ENCODE measurements at places on chromosomes 5 and 9.
A peak's percentile ranks its signal among the peaks of the same experiment; 100 is the strongest.

DNA sequence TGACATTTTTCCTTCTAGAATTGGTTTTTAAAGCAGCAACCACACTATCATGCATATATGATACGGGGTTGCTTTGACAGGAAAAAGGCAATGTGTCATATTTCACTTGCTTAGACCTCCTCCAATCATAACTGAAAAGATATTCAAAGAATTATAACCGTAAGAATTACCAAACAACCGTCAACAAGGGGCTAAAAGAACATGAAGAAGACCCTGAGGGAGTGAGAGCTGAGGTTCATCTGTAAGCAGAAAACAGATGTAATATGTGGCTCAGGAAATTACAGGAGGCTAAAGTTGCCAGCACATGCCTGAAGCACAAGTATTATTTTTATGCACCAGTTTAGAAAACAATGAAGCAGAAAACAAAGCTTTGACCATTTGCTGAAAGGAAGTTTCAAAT lies 78.9 kb downstream of the APBA1 start:
- no peak for DNase-seq

GRCh38 chr9:100426189-100426529 lies 784 bp upstream of the MSANTD3 start:
- DNase-seq = no peak

DNA sequence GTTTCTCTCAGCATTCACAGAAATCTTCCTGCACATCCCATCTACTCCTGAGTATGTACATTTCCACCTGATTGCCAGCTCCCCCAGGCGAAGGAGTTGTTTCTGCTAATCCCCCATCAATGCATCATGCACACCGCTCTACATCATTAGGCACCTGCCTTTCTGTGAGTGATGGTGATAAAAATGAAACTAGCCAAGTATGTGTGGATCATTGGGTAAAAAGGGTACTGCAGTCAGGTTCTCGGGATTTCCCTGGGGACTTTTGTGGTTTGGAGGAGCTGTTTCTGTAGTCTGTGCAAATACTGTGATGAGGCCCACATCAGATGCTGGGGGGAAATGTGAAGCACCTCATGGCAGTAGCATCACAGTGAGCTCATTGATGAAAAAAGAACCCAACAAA lies 30.4 kb downstream of the CAMK4 start:
- no peak for DNase-seq

- no peak for DNase-seq
These were observed 19.6 kb downstream of the UGCG start for GRCh38 chr9:111916234-111916645.

GRCh38 chr5:143319437-143320227 lies 83.9 kb downstream of the NR3C1 start:
- DNase-seq = no peak

- DNase-seq = no peak
These were observed 16.5 kb upstream of the SPARC start for GRCh38 chr5:151703227-151703626.

DNA sequence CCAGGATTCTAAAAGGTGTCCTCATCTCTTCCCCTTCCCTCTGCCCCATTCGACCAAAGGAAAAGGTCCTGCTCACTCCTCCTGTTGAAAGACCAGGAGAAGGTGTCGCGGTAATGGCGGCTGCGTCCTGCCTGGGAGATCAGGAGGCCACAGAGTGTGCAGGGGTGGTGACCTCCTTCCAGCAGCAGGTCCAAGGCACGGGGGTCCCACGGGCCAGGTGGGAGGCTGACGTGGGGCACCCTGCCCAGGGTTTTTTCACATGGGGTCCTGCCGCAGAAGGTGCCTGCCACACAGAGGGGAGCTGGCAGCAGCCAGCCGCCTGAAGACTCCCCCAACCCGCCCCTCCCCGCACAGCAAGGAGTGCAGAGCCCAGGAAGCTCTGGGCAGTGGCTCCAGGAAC lies 22.2 kb upstream of the ADAMTS2 start:
- no peak for DNase-seq

DNA sequence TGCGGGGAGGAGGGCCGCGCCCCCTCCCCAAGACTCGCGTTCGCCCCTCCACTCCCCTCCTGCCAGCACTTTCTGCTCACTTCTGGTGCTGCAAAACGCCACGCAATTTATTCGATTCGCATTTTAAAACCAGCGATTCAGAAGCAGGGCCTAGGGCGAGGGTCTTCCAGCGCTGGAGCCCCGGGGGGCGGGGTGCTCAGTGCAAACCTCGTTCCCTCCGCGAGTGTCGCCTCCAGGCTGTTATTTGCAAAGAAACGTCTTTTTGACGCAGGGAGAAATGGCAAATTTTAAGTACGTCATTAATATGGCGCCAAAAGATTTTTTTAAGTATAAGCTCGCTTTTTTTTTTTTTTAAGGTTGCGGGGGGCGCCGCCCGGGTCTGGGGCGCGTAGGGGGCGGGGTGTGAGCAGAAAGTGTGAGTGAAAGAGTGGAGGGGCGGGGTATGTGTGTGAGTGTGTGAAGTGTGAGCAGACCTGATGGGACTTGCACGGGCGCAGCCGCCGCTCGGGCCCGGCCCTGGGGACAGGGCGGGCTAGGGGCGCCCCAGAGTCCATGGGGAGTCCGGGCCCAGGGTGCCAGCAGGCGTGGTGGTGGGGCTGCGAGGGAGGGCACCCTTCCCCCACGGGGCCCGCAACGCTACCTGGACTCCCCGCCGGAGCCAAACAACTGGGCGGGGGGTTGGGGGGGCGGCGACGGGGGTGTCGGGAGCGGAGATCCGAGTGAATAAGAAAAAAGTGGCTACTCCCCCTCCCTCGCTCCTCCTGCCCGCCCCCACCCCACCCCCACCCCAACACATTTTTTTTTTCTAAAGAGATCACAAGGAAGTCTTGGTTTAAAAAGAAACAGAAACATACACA lies at the start of gene JADE2:
TSS of gene JADE2 (plus strand) at position 845 of the 857 bp plus-strand sequence. CDS start 10,188 bp downstream, outside the sequence.
- peak; percentile 83 for DNase-seq

DNA sequence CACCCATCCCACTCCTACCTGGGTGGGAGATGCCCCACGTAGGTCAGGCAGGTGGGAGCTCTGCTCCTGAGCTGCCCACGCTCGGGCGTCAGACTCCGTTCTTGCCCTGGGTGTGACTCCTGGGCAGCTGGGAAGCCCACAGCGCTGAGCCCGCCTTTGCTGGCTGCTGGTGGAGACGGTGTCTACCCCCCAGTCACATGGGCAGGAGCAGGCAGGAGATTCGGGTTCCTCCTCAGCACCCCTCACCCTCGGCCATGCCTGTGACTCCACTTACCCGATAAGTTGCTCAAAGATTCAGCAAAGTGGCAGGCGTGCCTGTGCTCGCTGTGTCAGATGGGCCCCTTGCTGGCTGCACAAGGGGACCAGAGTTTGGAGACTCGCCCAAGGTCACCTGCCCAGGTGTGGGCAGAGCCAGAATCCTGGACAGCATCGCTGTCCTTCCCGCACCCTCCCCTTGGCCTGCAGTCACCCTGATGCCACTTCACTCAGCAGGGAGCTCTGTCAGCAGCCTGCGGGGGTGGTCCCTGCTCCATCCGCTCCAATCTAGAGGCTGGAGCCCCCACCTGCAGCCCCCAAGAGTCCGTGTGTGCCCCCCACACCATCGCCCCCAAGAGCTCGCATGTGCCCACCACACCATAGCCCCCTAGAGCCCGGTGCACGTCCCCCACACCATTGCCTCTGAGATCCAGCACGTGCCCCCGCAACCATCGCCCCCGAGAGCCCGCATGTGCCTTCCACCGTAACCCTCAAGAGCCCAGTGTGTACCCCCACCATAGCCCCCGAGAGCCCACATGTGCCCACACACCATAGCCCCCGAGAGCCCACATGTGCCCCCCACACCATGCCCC lies 4.2 kb downstream of the LCN1 start:
- DNase-seq = no peak

DNA sequence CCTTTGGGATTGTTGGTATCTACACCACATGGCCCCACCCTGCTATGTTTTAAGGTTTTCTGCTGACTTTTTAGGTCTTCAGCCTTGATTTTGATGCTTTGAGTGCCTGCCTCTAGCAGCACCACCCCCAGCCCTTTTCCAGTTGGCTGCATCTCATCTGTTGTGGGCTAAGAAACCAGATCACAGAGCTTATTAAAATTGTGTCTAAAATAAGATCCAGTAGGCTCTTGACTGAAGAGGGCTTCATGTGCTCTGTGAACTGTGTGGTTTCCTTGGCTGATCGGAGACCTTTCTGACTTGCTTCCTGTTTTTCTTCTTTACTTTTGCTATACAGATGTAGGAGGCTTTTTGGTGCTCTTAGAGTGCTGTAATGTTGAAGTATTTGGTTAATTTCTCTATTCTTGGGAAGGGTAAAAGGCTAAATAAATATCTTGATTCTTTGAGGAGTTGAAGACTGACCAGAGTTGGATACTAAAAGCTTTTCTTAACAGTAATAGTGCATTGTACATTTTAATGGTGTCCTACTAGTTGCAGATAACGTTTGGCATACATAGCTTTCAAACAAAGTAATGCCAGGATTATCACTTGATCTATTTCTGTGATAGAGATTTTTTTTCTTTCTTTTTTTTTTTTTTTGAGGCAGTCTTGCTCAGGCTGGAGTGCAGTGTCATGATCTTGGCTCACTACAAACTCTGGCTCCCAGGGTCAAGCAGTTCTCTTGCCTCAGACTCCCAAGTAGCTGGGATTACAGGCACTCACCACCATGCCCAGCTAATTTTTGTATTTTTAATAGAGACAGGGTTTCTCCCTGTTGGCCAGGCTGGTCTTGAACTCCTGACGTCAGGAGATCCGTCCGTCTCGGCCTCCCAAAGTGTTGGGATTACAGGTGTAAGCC lies 4.5 kb downstream of the UBE2D2 start:
- no peak for DNase-seq

- DNase-seq = peak; percentile 85
These were observed 84.3 kb downstream of the RAI14 start for GRCh38 chr5:34740389-34740806.

DNA sequence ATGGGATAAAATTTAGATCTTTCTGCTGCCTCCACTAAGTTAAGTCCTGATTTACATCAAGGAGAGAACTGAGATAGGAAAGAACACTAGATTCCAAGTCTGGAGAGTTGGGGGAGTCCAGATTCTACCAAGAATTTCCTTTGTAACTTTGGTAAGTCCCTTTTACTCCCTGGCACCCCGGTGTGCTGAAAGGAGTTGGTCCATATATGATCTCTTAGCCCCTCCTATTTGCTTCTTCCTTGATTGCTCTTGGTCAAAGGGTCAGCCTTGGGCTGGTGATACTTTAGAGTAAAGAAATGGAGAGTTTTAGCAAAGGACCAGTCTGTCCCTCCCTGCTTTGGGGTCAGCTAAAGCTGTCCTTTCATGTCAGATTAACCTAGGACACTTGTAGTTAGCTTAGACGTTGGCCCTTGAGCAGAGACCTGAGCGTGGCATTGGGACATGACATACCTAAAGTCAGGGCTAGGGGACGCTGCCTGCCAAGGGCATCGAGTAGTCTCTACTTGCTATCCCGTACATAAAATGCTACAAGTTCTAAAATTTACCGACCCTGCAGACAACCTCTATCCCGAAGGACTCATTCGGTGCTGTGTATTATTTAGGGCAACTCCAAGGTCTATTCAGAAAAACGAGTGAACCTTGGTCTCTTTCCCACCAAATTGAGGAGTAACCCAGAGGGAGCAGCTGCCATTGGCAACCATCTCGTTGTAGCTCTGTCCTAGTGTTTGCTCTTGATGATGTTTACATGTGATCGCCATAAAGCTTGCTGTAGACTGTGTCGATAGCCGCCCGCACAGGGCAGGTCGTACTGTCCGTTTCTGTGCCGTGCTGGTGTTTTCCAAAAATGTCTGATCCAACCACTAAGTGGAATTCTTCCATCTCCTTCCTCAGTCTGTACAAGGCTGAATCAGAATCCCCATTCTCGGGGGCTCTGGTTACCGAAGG lies 94.4 kb downstream of the PDE6A start:
- no peak for DNase-seq

GRCh38 chr5:140235791-140236551 lies 61.0 kb downstream of the CYSTM1 start:
- no peak for DNase-seq

DNA sequence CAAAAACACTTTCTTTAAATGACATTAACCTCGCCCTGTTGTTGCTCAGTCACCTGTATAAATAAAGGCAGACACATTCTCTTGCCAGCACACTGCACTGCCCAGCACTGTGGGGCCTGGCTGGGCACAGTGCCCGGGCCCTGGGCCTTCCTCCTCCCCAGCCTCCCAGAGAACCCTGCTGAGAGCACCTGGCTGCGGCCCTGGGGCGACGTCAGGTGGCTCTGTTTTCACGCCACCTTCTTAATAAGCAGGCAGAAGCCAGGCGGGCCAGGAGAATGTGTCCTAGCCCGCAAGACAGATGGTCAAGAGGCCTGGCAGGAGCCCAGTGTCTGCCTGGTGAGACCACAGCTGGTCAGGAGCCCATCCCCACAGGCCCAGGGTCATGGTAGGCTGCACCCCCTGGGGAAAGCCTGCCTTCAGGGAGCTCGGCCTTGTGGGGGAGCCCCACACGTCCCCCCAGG lies 8.2 kb upstream of the AGPAT2 start:
- no peak for DNase-seq

DNA sequence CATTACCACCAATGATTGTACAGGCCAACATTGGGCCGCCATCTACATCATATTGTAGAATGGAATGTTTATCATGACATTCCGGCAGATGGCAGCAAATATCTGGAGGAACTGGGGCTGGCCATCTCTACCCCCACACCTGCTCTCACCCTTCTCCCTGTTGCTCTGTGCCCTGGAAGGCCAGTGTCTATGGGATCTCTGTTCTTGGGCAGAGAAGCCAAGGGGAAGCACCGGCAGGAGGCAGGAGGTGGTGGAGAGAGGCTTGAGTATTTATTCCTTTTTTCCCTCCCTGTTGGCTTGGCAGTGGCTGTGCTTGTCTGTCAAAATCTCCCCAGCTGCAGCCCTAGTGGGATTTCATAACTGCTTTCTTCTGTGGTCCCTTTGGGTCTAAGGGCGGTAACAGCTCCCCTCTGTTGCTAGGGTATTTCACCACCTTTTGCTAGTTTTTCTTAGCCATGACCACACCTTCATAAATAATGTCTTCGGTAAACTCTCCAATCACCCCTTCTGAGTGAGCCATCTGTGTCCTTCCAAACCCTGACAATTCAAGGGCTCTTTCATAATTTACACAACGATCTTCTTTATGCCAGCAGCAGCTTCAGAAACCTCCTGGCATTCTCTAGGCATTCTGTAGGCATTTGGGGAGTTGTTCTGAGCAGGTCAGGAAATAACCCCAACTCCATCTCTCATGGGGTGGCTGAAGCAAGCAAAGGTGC lies 225.8 kb downstream of the MELK start:
- no peak for DNase-seq

DNA sequence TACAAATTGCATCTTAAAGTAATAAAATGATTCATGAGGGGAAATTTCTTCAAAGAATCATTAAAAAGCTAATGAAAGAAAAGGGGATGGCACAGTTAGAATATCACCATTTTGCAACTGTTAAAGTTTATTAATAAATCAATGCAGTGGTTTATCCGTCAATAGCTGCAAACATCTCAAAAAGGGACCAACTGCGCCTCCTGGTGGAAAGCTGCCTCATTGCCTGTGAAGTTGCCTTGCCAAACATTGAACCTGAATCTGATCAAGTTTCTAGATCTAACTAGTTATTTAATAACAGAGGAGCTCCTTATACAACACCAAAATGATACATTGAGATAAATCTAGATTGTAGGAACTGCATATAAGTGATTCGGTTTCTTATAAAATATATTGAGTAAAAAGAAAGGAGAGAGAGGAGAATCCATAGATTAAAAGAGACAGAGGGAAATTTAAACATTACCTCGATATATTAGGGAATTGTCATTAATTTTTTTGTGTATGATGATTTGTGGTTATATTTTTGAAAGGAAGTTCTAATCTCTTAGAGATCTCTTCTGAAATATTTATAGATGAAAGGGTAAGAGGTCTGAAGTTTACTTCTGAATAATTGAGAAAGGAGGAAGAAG lies 6.9 kb upstream of the NDUFB6 start:
- DNase-seq = peak; percentile 67
